ENCODE measurements at places on chromosomes 1 and 21.
A peak's percentile ranks its signal among the peaks of the same experiment; 100 is the strongest.

DNA sequence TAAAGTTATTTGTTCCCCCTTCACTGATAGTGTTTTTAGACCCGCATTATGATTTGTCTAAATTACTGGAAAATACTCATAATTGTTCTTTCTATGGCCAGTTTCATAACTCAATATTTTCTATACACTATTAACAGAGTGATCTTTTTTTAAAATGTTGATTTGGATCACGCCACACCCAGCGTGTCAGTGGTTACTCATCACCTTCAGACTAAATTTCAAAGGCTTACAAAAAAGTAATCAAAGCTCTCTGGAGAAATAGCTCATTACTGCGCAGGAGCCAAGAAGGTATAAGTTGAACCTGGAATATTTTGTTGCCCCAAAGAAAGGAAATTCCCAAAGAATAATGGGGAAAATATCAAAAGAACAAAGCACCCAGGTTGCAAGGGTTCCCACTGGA lies 104.9 kb downstream of the EVI5 start:
- no peak for DNase-seq

GRCh38 chr1:81805537-81806431 lies 5.0 kb downstream of the ADGRL2 start:
- DNase-seq: no peak

GRCh38 chr1:90291431-90292216 lies 296.7 kb downstream of the ZNF326 start:
- DNase-seq: no peak

GRCh38 chr1:63863145-63863544 lies 89.3 kb downstream of the ROR1 start:
- no peak for DNase-seq

GRCh38 chr1:27726173-27727044 lies 648 bp downstream of the FAM76A start:
- DNase-seq: peak; percentile 12

DNA sequence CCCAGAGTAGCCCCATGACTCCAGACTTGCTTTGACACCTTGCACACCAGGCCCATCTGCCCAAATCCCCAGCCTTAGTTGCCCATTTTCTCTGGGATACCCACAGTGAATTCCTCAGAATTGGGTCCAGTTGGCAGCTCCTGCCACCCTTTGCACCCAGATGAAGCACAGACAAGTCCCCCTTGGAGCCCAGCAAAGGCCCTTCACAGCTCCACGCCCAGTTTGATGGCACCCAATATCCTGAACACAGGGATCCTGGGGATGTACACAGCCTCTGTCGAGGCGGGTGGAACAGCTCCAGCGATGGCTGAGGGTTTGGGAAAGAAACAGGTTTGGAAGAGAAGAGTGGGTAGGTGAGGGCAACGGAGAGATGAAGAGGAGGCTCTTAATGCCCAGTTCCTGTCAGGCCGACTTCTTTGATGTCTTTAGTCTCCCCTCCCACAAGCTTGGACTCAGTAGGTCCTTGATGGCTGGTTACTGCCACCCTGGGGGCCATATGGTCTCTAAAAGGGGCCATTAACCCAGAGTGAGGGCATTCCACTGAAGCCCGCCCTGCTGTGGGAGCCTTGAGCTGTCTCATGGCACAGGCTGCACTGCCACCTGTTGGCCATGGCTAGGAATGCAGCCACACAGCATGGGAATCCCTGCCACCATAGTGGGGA lies 21.7 kb downstream of the TMEM53 start:
- DNase-seq: peak; percentile 63

DNA sequence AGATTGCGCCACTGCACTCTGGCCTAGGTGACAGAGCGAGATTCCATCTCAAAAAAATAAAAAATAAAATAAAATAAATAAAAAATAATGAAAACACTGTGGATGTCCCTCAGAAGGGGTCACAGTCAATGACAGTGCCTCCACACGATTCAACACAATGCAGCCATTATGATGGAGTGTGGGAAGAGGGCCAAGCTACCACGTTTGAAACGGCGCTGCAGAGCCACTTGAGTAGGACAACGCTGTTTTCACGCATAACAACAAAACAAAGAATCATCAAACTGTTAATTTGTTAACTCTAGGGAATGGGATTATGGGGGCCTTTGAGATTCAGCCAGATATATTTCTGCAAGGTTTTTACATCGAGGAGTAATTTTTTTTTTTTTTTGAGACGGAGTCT lies 36.5 kb downstream of the NKAIN1 start:
- no peak for DNase-seq

GRCh38 chr1:201371792-201372191 lies 5.7 kb downstream of the TNNT2 start:
- DNase-seq: no peak

- DNase-seq: peak; percentile 3
Observed at GRCh38 chr1:15100121-15100879, 53.2 kb upstream of the TMEM51 start.

GRCh38 chr21:14620152-14620551 lies 74.0 kb upstream of the SAMSN1 start:
- DNase-seq: no peak

- DNase-seq: peak; percentile 12
Observed at GRCh38 chr1:53410100-53410541, 49.1 kb upstream of the DMRTB1 start.

GRCh38 chr1:11294951-11295350 lies 22.0 kb downstream of the UBIAD1 start:
- DNase-seq: no peak

DNA sequence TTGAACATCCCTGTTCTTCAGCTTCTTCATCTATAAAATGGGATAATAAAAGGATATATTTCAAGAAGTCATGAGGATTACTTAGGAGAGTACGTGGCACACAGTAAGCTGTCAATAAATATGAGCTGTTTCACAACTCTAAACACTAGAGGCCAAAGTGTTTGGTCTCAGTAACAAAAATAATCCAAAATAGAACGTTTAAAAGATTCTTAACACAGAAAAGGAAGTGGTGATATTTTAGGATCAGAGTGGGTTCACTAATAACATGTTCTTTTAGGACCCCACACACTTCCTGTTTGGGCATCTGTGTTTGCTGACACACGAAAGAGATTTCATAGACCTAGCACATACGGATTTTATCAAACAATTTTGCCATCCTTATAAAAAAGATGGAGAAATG lies 32.9 kb downstream of the TNFSF18 start:
- DNase-seq: no peak

DNA sequence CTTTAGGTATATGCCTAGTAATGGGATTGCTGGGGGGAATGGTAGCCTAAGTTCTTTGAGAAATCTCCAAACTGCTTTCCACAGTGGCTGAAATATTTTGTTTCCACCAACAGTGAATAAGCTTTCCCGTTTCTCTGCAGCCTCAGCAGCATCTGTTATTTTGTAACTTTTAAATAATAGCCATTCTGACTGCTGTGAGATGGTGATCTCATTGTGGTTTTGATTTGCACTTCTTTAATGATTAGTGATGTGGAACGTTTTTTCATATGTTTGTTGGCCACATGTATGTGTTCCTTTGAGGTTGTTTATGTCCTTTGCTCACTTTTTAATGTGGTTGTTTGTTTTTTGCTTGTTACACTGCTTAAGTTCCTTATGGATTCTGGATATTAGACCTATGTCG lies 237.4 kb downstream of the CENPF start:
- DNase-seq: no peak

GRCh38 chr1:236351875-236352573 lies 42.1 kb upstream of the EDARADD start:
- DNase-seq: no peak

DNA sequence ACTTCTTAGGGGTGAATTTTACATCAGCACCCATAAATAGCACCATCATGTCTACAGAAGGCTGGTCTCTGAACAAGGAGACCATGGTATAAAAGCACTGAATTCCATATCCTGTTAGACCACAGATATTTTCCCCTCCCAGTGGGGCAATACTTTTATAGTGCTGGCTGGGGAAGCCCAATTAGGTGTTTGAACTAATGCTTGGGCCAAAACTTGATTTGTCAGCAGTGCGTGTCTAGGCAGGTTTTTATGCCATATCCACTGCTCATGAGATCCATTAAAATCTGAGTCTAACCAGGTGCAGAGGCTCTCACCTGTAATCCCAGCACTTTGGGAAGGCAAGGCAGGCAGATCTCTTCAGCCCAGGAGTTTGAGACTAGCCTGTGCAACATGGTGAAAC lies 623.0 kb downstream of the NPHP4 start:
- no peak for DNase-seq

GRCh38 chr1:30089024-30089430 lies 634.4 kb downstream of the MATN1 start:
- DNase-seq: no peak

GRCh38 chr1:171898941-171899340 lies 57.6 kb downstream of the DNM3 start:
- DNase-seq: no peak

- no peak for DNase-seq
Observed at GRCh38 chr1:56985857-56986256, 20.0 kb upstream of the C8B start.

GRCh38 chr1:160130486-160130885 lies 14.9 kb downstream of the ATP1A2 start:
- DNase-seq: no peak

DNA sequence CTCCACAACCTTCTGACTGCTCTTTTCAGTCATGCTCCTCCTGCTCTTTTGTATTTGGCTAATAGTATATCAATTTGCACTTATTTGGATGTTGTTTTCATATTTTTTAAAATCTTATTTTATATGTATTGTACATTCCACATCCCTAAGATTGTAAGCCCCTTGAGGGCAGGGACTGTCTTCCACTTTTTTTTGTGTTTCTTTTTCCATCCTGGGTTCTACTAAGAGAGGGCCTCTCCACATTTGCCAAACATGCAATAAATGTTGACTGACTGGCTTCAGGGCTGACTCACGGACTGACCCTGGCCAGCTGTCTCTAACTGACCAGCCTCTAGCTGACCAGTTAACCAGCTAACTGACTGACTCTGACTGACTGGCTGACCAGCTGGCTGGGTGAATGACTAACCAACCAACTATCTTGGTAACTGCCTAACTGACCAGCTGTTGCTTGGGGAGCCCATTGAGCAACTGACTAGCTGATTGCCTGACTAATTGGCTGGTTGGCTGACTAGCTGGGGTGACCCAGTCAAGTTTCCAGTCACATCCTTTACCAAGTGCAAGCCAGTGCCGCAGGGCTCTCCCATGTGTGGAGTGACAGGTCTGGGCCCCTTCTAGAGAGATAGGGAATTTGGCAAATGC lies 16.1 kb downstream of the CSF1 start:
- no peak for DNase-seq

- DNase-seq: no peak
Observed at GRCh38 chr1:87812871-87813577, 484.3 kb downstream of the LMO4 start.

GRCh38 chr1:30514945-30515344 lies 208.4 kb downstream of the MATN1 start:
- no peak for DNase-seq

DNA sequence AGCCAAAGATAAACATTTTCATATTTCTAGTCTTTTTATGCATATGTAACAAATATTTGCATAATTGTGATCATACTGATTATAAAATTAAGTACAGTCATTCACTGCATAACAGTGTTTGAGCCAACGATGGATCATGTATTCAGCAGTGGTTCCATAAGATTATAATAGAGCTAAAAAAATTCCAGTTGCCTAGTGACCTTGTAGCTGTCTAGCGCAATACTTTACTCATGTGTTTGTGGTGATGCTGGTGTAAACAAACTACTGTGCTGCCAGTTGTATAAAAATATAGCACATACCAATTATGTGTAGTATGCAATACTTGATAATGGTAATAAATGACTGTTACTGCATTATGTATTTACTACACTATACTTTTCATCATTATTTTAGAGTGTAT lies 2.1 kb upstream of the S100A10 start:
- DNase-seq: no peak

DNA sequence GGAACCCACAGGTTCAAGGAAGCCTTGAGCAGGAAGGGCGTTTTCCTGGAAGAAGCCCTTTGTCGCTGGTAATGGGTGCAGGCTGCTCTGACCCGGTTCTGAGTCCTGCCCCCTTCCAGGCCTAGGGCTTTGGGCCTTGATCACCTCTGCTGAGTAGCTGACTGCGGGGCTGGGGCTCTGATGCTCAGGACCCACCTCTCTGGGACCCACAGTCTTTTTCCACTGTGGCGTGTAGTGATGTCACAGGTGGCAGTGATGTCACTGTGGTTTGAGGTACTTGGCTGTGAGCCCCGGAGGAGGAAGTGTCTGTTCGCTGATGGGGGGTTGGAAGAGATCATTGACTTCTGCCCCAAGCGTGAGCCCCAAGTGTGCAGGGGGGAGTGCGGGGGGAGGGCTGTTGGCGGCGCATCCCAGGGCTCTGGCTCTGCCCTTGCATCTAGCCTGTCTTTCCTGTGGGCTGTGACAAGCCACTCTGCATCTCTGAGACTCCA lies 6.9 kb downstream of the TNFRSF1B start:
- DNase-seq: peak; percentile 77

DNA sequence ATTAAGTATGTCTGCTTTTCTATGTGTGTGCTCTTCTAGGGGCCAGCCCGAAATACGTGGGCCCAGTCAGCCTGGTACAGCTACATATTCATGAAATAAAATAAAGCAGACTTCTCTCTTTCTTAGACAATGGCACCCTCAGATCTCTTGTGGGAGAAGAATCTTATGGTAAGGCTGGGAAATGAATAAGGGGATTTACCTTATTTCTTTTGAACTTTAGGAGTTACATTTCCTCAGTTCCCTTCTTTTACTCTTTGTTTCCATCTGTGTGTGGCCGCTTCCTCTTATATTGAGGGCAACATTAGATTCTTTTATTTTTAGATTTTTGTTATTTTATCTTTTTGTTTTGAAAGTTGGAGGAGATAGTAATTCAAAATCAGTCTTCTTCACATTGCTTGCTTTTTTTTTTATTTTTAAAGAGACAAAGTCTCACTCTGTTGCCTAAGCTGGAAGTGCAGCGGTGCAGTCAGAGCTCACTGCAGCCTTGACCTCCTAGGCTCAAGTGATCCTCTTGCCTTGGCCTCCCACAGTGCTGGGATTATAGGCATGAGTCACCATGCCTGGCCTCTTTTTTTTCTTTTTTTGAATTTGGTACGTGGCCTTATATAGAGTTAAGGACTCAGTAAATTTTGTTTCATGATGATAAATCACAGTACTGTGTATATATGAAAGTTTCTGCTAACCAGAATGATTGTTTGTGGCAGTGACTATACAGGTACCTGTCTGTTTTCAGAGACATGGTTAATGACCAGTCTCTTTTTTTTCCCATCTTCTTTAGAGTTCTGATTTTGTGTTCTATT lies 9.1 kb downstream of the LAMC1 start:
- DNase-seq: no peak

All from stimulated activated naive CD4-positive, alpha-beta T cell treated with Interleukin-2 at 50 U/mL for 16 hours (primary cell).